ENCODE measurements at places on chromosomes 3 and 15. TPM values are rescaled to one million over a fixed set of nuclear protein-coding genes. Genes with fewer than 3 reads are reported as not detected.
A peak's percentile ranks its signal among the peaks of the same experiment; 100 is the strongest.

DNA sequence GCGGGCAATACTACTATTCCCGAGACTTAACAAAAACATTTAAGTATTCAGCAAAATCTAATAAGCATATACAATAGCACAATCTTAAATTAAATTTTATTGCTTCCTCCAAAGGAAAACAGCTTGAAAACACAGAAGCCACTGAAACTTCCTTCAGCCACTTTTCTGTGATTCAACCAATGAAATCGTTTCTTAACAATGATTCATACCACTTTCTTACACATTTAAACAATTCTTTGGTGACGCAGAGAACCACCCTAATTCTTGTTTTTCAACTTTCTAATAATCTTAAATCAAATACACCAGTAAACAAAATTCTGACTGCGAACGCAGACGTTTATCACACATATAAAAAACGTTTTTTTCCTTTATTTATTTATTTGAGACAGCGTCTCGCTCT is 4.1 kb downstream of the TJP1 start:
- peak; percentile 77 for DNase-seq

DNA sequence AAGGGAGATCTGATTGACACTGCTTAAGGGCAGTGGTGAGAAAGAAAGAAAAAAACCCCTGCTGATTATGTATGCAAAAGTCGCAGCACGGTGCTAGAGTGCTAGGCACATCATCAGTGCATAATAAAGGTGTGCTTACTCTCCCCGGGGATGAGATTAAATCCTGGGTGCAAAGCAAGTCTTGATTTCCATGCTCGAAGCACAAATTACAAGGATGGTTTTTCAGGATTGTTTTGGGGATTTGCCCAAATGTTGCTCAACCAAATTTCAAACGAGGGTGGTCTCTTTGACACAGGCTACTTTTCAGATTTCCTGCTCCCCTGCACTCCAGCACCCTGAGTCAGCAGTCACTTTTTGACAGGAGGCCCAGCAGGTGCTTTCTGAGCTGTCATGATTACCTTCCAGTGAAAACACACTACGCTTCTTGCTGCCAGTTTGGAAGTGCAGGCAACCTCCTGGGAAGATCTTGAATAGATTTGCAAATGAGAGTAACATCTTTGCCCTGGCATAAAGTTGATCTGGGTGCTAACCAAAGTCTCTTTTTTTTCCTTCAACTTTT is 167.5 kb upstream of the TRIM42 start:
- no peak for DNase-seq

- DNase-seq = no peak
Observed at GRCh38 chr3:17287006-17287689, 402.4 kb downstream of the PLCL2 start.

The COL8A1 gene
- total RNA-seq = 358 TPM

The PLIN1 gene
- total RNA-seq = 0.12 TPM

GRCh38 chr3:110710603-110711002 is 361.0 kb upstream of the NECTIN3 start:
- no peak for DNase-seq
